B cell (primary cell): ENCODE measurements at places on chromosomes 5 and 9.
A peak's percentile ranks its signal among the peaks of the same experiment; 100 is the strongest.

GRCh38 chr9:134403682-134404301 is 77.5 kb downstream of the RXRA start:
- DNase-seq, result peak; percentile 67

GRCh38 chr5:29822521-29822920 is 1371.0 kb upstream of the CDH6 start:
- DNase-seq, result no peak

- DNase-seq, result no peak
Measured at GRCh38 chr5:42905827-42906226, 94.1 kb upstream of the SELENOP start.

- DNase-seq, result no peak
Measured at GRCh38 chr5:57754616-57755015, 272.0 kb upstream of the ACTBL2 start.

DNA sequence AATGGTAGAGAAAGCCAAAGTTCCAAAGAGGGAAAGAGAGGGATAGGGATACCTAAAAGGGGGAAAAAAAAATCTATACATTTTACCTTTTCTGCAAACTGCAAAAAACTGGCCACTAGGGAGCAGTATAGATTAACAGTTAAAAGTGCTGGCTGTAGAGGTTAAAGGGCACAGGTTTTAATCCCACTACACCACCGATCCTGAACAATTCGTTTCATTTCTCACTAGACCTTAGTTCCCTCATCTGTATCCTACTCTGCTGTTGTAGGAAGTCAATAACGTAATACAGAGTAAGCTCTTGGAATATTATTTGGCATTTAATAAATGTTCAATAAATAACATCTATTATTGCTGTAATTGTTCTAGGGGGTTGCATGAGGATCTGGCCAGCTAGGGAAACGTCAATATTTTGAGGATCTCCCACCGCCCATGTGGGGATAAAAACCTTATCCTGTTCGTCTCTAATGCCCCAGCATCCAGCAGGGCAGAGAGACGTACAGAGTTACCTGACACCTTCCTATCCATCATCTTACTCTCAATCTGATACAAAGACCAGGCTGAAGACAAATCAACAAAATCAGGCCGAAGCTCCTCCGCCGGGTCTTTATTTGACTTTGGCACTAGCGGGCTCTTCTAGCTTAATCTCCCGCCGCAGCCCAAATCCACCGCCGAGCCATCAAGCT is 757 bp downstream of the CDC26 start:
- peak; percentile 77 for DNase-seq

- no peak for DNase-seq
Measured at GRCh38 chr9:135228983-135229625, 141.6 kb downstream of the OLFM1 start.

DNA sequence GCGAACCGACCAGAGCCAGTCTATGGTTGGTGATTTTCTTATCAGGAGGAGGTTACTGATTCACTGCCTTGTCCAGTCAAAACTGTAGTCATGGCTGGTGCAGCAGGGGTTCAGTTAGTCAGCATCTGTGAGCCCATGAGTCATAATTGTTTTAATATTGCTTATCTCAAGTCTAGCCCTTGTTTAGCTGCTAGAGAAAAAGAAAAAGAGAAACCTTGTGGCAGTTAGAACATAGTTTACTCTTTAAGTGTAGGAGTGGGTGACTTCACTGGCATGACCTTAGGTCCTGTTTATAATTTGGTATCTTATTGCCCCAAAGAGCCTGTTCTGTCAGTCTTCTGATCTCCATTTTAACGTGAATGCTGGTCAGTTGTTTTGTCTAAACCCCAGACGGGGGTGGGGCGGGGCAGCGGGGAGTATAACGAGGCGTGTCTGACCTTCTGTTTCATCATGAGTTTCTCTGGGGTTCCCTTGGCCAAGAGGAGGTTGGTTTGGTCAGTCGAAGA is 76.9 kb upstream of the NFIL3 start:
- no peak for DNase-seq

GRCh38 chr5:149257131-149257530 is 14.5 kb upstream of the AFAP1L1 start:
- no peak for DNase-seq

DNA sequence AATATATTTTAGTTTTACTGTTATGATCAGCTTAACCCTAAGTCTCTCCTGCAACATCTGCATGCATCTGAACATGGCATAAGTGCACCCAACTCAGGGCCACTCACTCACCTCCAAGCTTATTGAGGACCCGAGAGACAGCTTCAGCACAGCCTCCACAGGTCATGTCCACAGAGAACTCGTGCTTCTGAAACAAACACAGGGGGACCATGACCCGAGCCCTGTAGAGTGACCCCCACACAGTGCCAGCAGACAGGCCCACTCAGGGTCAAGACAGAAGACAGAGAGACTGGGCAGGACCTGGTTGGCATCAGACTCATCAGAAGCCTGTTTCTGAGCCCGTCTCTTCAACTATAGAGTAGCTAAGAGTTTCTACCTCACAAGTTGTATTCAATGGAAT is 6.8 kb downstream of the ATOX1 start:
- DNase-seq, result no peak

- DNase-seq, result no peak
Measured at GRCh38 chr9:7186175-7186574, 428.4 kb downstream of the KDM4C start.
